ENCODE measurements at places on chromosomes 1 and 21.
A peak's percentile ranks its signal among the peaks of the same experiment; 100 is the strongest.

DNA sequence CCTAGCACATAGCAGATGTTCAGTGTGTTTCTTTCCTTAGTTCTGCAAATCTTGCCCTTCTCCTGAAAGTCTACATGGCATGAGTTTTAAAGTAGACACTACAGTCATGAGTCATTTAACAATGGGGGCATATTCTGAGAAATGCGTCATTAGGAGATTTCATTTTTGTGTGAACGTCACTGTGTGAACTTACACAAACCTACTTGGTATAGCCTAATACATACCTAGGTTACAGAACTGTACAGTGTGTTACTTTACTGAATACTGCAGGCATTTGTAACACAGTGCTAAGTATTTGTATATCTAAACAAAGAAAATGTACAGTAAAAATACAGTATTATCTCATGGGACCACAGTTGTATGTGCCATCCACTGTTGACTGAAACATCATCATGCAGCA, 10.0 kb downstream of the TTF2 start:
- DNase-seq: peak; percentile 32

- peak; percentile 13 for DNase-seq
Measured at GRCh38 chr1:83509301-83509781, 489.6 kb downstream of the TTLL7 start.

DNA sequence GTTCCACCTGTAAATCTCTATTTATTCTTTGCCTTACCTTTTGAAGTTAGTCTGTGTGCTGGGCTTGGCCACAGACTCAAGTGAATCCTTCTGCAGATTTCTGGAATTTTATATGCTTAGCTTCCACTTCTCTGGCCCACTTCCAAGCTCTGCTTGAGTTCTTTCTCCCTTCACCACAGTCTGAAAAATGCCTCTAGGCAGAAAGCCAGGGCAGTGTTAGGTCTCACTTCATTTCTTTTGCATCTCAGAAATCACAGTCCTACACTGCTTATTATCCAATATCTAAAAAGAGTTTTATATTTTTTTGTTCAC, 48.9 kb downstream of the INKA2 start:
- DNase-seq: peak; percentile 96

GRCh38 chr1:200333329-200333728, 76.5 kb downstream of the ZNF281 start:
- no peak for DNase-seq

DNA sequence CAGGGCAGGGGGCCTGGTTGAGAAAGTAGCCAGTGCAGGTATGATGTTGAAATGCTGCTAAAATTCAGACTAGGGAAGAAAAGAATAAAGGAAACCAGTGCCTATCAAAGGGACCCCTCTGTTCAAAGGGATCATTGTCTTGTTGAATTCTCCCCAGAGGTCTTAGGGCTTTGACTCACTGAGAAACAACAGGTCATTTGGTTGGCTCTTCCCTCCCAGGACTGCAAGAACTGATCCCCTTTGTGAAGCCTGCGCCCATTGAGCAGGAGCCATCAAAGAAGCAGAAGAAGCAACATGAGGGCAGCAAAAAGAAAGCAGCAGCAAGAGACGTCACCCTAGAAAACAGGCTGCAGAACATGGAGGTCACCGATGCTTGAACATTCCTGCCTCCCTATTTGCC, 11.8 kb upstream of the CELSR2 start:
- no peak for DNase-seq

GRCh38 chr1:82921759-82922158, 1077.2 kb downstream of the TTLL7 start:
- no peak for DNase-seq

DNA sequence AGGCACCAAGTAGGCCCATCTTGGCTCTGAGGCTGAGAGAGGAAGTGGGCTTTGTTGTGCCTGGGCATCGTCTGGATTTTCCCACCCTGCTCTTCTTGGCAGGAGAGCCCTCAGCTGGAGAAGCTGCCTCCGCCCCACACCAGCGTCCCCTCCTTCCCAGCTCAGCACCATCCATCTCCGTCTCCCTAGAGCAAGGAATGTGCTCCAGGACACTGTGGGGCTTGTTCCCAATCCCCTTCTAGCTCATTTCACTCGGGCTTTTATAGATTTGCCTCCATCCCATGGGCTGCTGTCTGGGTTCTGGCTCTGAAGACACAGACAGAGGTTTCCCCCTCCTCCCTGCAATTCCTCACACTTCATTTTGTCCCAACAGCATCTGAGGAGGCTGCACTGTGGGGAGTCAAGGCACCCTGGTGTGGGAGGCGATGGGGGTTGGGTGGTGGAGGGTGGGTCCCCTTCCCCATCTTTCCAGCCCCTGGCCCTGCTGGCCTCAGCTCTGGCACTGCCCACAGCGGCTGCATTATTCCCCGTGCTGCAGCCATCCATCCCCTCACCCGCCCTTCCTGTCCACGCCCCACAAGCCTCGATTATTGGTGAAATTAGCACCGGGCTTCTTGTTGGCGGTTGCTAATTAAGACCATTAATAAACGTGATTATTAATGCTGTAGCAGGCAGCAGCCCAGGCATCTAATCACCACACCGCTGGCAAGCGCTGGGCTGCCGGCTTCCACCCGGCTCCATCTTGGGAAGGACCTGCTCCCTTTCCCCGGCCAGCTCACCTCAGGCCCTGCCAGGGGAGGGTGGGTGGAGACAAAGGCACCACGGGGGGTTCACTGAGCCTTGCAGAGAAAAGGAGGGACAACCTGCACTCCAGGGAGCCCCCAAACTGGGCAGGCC, 21.7 kb downstream of the RHBG start:
- no peak for DNase-seq
